T47D (cell line): ENCODE measurements at places on chromosomes 6 and 20.

DNA sequence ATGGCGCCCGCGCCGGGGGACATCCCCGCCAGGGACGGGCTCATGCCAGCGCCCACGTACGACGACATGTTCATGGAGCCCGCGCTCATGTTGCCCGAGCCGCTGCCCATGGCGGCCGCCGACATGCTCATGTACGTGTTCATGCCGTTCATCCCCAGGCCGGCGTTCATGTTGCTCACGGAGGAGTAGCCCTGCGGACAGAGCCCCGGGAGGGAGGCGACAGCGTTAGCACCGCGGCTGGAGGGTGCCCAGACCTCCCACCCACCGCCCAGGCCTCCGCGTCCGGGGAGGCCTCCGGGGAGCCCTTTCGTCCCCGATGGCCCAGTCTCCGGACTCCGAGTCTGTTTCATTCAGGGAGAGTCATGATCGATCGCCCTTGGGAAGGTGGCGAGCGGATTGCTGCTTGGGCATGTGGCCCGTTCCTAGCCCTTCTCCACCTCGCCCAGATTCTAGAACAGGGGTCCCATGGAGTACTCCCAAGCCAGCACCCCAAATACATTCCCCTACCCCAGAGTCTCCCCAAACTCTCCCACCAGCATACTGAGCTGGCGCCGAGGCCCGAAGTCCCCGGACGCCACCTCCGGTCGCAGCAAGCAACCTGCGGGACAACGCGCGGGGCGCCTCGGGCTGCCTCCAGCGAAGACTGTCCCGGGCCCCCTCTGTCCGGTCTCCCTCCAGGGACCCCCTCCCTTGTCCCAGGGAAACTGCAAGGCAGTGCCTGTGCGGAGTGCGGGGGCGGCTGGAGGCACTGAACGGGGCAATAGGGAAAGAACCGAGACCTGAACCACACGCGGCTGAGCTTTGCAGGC is 1.2 kb downstream of the FOXA2 start:
- no peak for DNase-seq

- no peak for DNase-seq
Measured at GRCh38 chr6:85580118-85580877, 13.4 kb downstream of the SNX14 start.

- DNase-seq = no peak
Measured at GRCh38 chr20:39944861-39945260, 744.2 kb downstream of the MAFB start.

DNA sequence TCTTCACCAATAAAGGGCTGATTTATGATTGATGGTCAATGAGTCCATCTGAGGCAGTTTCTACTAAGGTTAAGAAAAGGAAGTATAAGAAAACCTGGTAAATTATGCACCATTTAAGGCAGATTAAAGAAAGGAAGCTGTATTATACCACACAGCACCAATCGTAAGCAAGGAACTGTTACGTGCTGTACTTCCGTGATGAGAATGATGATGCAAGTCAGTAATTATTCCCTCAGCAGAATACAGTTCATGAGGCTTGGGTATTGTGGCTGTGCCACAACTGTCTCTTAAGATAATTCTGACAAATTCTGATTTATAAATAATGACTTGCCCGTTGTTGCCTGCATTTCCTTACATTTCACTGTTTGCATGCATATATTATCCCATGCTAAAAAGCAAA is 699.0 kb downstream of the HDGFL1 start:
- no peak for DNase-seq

DNA sequence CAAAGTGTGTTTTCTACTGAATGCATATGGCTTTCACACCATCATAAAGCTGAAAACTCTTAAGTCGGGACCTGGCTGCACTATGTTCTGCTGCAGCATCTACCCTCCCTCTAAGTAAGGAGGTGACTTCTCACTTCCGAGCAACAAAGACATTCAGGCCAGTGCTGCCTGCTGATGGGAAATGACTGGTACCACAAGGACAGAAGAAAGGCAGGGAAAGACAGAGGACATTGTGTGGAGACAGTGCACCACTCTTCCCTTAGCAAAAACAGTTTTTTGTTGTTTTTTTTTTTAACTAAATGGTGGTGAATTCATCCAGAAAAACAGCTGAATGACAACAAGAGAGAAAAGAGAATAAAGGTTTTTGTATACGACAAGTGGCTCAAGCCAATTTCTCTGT is 81.5 kb downstream of the MAP7 start:
- no peak for DNase-seq

GRCh38 chr20:44692932-44693480 is 22.2 kb upstream of the CCN5 start:
- no peak for DNase-seq
